B cell (primary cell): ENCODE measurements at places on chromosomes 5 and 9.

DNA sequence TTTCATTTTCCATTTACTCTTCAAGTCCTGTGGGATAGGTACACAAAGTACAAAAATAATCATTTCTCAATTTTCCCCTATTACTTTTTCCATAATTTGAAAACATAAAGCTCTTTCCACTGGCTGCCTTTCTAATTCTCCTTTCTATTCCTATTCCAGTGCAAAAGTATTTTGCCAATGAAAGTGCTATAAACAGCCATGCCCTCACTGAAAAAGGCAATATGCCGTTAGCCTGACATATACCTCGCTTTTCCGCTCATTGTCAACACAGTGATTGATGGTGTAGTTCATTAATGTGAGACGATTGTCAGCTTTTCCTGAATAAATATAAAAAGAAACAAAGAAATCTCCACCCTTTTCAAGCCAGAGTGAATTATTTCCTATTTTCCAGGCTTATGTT lies 97.5 kb downstream of the EBF1 start:
- H3K27ac ChIP-seq = no peak overlapping the region
- DNase-seq = no peak
- peaks cover 55% of the 10 kb centered on the region for H3K4me1 ChIP-seq
- H3K36me3 ChIP-seq = peaks cover 7% of the 10 kb centered on the region

- no peak overlapping the region for H3K4me3 ChIP-seq
- H3K36me3 ChIP-seq = peaks cover 36% of the 10 kb centered on the region
- H3K27me3 ChIP-seq = no peaks in the 10 kb centered on the region
- H3K4me1 ChIP-seq = peaks cover 15% of the 10 kb centered on the region
- H3K27ac ChIP-seq = peak overlapping the region; percentile 28
Measured at GRCh38 chr5:160092960-160093707, 26.1 kb downstream of the PWWP2A start.

DNA sequence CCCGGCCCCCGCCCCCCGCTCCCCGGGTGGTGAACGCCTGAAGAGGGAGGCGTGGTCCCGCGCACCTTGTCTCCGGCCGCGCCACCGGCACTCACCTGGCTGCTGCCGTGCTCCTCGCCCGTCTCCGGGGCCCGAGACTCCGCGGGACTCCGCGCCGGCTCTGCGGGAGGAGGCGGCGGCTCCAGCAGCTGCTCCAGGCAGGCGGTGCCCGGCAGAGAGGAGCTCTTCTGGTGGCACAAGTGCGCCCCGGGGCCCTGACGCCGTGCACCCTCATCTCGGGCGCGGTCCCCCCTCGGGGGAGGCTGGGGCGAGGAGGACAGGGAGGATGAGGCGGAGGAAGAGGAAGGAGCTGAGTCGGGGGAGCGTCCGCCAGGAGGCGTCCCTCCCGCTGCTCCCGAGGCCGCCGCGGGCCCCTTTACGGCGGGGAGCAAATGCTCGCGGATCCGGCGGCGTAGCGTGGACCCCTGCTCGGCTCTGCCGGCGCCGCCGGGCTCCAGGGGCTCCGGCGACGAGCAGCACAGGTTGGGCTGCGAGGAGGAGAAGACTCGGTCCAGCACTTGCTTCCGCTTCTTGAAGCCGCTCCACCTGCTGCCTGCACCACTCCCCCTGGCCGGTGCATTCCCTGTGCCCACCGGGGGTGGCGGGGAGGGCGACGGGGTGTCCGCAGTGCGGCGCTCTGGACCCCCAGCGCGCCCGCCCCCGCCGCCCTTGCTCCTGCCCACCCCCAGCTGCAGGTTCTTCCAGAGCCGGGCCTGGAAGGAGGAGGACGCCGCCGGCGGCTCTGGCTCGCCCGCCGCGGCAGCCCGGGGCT lies 928 bp downstream of the MCTP1 start:
- peaks cover 18% of the 10 kb centered on the region for H3K4me1 ChIP-seq
- H3K27me3 ChIP-seq = peaks cover 44% of the 10 kb centered on the region
- peak overlapping the region; percentile 24 for H3K4me3 ChIP-seq

GRCh38 chr5:98938464-98938863 lies 9.7 kb upstream of the CHD1 start:
- H3K4me3 ChIP-seq = no peak overlapping the region
- H3K36me3 ChIP-seq = no peaks in the 10 kb centered on the region
- H3K27me3 ChIP-seq = no peaks in the 10 kb centered on the region
- H3K27ac ChIP-seq = no peak overlapping the region

DNA sequence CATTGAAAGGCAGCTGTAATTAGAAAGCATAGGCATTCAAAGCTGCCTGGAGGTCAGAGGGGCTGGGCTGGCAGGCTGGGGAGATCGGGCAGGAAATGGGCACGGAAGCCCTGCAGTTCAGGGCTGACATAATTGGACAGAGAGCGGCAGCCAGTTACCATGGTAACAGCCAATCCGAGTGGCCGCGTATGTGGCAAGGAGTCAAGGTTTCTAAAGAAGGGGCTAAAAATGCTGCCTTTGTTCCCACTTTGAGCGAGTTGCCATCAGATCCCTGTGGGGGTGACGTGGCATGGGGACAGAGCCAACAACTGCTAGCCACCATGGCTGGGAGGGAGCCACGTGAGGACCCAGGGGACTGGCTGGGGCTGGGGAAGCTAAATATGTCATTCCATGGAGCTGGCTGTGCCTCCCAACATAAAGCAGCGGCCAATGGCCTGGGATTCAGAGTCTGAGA lies 44.7 kb upstream of the NDFIP1 start:
- H3K4me1 ChIP-seq = no peaks in the 10 kb centered on the region
- peaks cover 2% of the 10 kb centered on the region for H3K27me3 ChIP-seq
- DNase-seq = no peak

DNA sequence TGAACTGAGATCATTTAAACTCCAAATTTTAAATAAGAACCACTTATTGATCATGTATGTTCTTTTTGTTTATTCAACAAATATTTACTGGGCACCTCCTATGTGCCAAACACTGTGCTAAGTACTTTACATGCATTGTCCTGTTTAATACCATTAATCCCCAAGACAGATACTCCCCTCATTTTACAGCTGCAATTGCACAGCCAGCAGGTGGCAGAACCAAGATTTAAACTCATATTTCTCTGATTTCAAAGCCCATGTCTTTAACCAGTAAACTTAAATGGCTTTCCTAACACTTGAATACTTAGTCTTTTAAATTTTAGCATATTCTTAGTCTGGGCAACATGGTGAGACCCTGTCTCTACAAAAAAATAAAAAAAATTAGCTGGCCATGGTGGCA lies 43.4 kb upstream of the KIAA1958 start:
- H3K4me3 ChIP-seq = no peak overlapping the region
- no peak overlapping the region for H3K27ac ChIP-seq
- H3K27me3 ChIP-seq = no peaks in the 10 kb centered on the region
- peak; percentile 49 for DNase-seq

DNA sequence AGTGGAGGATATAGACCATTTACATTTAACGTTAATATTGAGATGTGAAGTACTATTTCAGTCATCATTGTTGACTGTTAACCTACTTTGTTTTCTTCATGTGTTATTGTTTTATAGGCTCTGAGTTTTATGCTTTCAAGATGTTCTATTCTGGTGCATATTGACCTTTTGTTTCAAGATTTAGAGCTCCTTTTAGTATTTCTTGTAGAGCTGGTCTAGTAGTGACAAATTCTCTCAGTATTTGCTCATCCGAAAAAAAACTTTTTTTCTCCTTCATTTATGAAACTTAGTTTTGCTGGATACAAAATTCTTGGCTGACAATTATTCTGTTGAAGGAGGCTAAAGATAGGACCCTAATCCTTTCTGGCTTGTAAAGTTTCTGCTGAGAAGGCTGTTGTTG lies 91.3 kb downstream of the INVS start:
- no peak for DNase-seq
- peaks cover 2% of the 10 kb centered on the region for H3K36me3 ChIP-seq
- H3K4me1 ChIP-seq = no peaks in the 10 kb centered on the region
